ENCODE measurements at places on chromosomes 5 and 9.

- DNase-seq: no peak
Measured at GRCh38 chr9:121383715-121384114, 13.7 kb upstream of the STOM start.

- DNase-seq: no peak
Measured at GRCh38 chr5:42005561-42006153, 80.6 kb downstream of the FBXO4 start.

DNA sequence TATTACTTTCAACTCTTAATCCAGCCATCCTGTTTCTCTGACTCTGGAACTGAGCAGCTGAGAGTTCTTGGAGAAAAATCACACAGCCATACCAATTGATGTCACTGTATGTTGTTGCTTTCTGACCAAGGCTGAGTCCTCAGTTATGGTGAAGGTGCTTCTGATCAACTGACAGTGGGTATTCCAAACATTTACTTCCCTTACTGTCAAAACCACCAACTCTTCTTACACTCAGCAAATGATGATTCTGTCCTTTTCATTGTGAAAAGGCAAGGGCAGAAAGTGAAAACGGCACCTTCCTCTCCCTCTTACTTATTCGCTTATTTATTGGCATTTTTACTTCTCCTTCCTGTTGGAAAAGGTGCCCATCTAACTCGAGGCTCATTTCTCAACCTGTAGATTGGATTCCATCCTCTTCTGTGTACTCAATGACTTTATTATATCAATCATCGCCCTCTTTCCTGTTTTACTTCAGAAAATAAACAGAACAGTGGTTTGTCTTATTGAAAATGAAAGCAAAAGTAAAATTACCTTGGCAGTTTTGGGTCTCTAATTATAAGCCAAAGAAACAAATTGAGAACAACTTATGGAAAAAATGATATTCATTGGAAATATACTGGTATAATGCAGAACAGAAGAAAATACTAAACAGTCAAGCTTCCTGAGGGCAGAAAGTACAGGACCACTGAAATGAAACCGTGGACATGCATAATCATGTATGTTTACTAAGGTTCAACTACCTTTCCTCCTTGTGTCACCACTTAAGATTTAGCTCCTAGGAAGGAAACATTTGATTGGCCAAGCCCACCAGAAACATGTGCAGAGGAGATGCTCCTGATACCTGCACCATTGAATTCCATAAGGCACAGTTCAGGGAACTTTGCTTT lies 104.5 kb upstream of the CHD1 start:
- no peak for DNase-seq

DNA sequence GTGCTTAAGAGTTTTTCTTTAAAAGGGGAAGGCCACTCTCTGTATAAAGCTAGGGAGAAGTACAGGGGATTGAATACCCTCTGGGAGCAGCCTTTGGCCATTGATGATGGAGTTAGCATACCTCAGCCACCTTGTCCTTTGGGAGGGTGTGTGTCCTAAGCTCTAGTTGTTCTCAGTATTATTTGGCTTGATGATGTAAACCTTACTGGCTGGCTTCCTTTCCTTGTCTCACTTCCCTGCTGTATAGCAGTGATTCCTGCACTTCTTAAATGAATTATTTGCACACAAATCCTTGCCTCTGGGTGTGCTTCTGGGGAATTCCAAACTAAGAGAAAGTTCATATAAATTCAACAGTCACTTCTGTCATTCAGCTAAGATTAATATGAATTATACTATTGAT lies 234.9 kb upstream of the RIOK2 start:
- no peak for DNase-seq

GRCh38 chr9:77438653-77439052 lies 209.5 kb downstream of the GNA14 start:
- DNase-seq: no peak

DNA sequence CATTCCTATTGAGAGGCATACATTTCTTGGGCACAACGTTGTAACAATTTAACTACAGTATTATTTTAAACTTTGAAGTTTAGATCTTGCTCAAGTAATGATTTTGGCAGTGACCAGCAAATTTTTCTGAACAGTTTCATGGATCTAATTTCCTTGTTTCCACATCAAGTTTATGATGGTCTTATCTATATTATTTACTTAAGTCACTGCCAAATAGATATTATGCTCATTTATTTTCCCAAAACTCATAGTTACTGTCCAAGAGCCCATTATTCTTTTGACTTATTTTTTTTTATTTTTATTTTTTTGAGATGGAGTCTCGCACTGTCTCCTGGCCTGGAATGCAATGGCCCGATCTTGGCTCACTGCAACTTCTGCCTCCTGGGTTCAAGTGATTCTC lies 86.5 kb upstream of the TLE4 start:
- no peak for DNase-seq

DNA sequence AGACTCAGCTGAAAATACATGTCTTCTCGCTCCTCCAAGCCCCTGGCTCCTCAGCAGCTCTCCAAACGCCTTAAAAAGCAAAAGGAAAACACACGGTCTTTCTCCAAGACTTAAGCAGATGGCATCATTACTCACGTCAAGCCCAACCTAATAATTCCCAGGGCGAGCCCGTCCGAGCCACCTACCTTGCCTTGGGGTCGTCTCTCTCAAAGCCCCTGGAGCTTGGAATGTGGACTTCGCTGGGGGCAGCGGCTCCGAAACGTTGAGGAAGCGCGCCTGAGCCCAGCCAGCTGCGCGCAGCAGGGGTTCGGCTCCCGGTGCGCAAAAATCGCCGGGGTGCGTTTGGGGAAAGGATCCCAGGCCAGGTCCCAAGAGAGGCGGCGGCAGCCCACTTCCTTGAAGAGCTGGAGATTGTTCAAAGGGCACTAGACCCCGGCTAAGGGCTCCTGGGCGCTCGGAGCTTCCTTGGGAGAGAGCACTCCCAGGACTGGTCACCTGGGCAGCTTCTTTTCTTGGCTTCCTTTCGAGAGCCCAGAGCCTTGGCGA lies 395 bp downstream of the DRD1 start:
- no peak for DNase-seq

- DNase-seq: no peak
Measured at GRCh38 chr5:55303238-55303690, 4.2 kb downstream of the DHX29 start.

DNA sequence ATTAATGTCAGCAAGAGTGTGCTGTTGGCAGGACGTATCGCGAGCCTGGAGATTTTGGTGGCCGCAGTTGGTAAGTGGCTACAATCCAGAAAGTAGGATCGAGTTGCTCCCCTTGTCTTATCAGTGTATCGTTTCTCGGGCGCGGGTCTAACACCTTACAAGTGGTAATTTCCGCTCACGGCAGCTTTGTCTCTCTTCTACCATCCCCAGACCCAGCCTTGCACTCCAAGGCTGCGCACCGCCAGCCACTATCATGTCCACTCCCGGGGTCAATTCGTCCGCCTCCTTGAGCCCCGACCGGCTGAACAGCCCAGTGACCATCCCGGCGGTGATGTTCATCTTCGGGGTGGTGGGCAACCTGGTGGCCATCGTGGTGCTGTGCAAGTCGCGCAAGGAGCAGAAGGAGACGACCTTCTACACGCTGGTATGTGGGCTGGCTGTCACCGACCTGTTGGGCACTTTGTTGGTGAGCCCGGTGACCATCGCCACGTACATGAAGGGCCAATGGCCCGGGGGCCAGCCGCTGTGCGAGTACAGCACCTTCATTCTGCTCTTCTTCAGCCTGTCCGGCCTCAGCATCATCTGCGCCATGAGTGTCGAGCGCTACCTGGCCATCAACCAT lies 1.1 kb downstream of the PTGER4 start:
- DNase-seq: no peak

GRCh38 chr9:12778389-12778788 lies 3.6 kb downstream of the LURAP1L start:
- DNase-seq: no peak

GRCh38 chr9:124426361-124426760 lies 11.1 kb upstream of the PSMB7 start:
- DNase-seq: no peak

DNA sequence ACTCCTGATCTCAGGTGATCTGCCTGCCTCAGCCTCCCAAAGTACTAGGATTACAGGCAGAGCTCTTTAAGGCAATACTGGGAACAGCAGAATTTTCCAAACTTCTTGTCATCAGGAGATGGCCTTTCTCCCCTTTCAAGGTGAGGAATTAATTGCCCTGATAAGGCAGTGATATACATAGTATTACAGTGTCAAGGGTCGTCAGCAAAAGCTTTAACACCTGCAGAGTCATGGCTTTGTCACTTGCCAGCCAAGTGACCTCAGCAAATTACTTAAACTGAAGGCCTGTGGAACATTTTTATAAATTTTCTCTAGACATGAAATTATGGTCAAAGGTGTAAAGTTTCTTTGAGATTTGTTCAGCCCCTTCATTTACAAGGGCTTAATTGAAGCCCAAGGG lies 59.5 kb downstream of the FBXO38 start:
- no peak for DNase-seq

DNA sequence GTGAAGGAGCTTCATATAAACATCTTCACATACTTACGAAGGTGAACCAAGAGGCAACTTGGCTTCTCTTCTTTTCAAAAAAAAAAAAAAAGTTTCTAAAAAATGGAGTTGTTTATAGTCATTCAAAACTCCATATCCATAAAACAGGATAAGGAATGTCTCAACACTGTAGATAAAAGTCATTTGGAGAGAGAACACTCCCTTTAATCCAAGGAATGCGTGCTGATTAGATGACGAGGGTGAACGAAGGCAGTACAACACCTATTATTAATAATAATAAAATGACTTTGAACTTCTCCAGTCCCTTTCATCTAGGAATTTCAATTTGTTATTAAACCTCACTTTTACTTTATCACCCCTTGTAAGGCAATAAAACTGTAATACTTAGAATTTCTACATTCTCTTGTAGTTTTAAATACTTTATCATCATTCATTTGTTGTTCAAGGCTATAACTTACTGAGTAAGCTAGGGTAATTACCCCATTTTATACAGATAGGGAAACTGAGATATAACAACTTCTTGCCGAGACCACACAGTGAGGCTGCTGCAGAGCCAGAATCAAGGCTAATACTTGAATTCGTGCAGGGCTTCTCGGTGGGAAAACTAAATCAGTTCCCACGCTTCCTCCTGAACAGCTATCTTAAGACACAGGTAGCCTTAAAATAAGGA lies 377.1 kb downstream of the EFNA5 start:
- DNase-seq: no peak

DNA sequence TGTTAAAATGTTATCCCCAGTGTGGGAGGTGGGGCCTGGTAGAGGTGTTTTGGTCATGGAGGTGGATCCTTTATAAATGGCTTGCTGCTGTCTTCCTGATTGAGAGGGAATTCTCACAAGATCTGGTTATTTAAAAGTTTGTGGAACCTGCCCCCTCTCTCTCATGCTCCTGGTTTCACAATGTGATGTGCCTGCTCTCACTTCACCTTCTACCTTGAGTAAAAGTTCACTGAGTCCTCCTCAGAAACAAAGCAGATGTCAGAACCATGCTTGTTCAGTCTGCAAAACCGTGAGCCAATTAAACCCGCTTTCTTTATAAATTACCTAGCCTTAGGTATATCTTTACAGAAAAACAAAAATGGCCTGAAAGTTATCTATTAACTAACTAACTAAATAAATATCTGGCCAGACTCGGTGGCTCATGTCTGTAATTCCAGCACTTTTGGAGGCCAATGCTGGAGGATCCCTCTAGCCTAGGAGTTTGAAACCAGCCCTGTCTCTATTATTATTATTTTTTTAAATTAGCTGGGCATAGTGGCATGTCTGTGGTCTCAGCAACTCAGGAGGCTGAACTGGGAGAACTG lies 1067.4 kb downstream of the CDH9 start:
- DNase-seq: no peak

DNA sequence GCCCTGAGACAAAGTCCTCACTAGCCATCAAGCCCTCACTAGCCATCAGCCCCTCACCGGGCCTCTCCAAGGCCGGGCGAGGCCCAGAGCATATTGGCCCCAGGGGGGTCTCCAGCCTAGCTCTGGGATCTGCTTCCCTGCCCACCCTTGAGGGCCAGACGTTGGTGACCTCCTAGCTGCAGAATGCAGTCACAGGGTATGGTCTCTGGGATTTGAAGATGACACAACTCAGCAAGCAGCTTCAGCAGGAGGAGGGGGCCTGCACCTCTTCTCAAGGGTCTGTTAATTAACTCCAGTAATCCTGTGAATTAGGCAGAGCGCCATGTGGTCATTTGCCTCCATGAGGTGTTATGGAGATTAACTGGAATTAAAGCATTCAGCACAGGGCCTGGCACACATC lies 116.9 kb upstream of the SPOCK1 start:
- no peak for DNase-seq

GRCh38 chr5:73764996-73765395 lies 139.0 kb downstream of the ARHGEF28 start:
- no peak for DNase-seq

DNA sequence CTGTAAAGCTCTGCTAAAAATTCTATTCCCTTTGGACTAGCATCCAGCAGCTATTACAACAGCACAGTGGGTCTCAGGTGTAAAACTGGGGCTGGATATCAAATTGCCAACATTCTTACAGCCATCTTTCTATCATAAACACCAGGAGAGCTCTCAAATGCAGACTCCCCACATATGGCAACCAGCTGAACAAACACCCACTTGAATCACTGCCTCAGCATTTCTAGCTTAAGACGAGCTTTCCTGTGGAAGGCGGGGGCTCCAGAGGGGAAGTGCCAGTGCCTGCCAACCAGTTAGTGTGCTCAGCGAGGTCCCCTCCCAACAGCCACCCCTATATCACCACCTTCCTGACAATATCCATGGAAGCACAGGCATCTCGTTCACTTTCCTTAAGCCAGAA lies 62.2 kb downstream of the IPPK start:
- DNase-seq: no peak

GRCh38 chr9:128940946-128941755 lies 6.3 kb downstream of the DOLK start:
- peak; percentile 46 for DNase-seq

- no peak for DNase-seq
Measured at GRCh38 chr5:61245486-61245885, 83.2 kb upstream of the SMIM15 start.

- DNase-seq: no peak
Measured at GRCh38 chr5:93585767-93586385, 2.9 kb downstream of the NR2F1 start.

DNA sequence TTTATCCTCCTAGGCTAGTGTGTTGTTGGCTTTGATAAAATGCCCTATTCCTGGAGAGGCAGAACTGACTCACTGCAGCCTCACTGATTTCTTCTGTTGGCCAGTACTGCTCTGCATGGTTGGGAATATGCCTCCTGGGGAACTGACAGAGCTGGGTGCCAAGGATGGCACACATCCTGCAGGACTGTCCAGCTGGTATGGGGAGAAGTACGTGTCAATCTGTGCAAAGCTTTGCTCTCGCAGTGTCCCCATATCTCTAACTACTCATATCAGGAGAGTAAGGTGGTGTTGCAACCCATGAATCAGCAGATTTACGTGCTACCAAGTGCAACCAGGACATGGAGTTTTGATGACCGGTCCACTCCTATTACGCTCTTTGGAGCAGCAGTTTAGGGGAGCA lies 74.7 kb downstream of the TEK start:
- no peak for DNase-seq

- DNase-seq: no peak
Measured at GRCh38 chr9:136644343-136644592, 18.4 kb upstream of the EGFL7 start.

GRCh38 chr5:102223542-102224477 lies 72.3 kb downstream of the SLCO4C1 start:
- no peak for DNase-seq
